ENCODE measurements at places on chromosomes 5 and 9. TPM values are rescaled to one million over a fixed set of nuclear protein-coding genes. Genes with fewer than 3 reads are reported as not detected.

GRCh38 chr5:106185661-106186081 lies 1485.1 kb downstream of the EFNA5 start:
- no peaks in the 10 kb centered on the region for H3K27me3 ChIP-seq
- no peaks in the 10 kb centered on the region for H3K36me3 ChIP-seq
- no peak overlapping the region for H3K4me3 ChIP-seq

DNA sequence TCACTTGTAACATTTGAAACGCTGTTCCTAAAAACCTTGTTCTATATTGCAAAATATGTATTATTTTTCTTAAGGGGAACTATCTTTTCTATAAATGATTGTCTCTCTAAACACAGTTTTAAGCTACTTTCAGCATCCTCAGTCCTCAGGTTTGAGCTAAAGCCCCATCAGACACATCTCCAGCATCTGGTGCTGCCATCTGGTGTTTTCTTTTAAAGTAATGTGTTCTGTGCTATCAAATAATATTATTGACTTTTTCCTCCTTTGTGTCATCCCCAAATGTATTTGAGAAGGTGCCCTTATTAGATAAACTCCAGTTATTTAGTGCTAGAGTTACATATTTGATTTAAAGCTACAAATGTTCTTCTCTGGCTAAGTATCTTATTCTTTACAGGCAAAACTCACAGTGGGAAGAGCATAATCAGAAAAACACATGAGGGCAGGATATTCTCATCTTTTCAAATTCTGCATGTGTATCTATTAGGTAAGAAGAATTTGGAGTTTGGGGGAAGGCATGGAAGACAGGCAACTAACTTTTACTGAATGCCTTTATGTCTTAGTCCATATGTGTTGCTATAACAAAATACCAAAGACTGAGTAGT lies 27.5 kb downstream of the ZNF474 start:
- DNase-seq = no peak
- no peaks in the 10 kb centered on the region for H3K4me1 ChIP-seq
- H3K4me3 ChIP-seq = no peak overlapping the region
- H3K27me3 ChIP-seq = no peaks in the 10 kb centered on the region

GRCh38 chr5:40082313-40082712 lies 597.4 kb upstream of the PTGER4 start:
- no peaks in the 10 kb centered on the region for H3K4me1 ChIP-seq
- H3K27me3 ChIP-seq = no peaks in the 10 kb centered on the region
- no peak for DNase-seq
- H3K36me3 ChIP-seq = no peaks in the 10 kb centered on the region
- H3K27ac ChIP-seq = no peak overlapping the region
- no peak overlapping the region for H3K4me3 ChIP-seq

DNA sequence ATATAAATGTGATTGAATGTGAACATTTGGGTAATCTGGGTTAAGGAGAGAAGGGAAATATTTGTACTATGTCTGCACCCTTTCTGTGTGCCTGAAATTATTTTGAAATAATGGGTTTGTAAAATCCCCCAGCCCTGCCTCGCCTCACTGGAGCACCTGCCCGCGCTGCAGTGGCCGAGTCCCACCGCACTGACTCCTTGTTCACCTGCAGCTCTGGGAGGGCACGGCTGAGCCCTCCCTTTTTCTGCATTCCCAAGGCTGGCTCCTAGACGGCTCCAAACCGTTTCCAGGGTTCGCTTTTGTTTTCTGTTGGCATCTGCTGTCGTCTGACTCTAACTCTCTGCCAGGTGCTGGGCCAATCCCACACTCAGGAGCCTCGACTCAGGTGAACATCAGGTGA lies 17.6 kb upstream of the PPP1R26 start:
- no peak overlapping the region for H3K27ac ChIP-seq
- no peak overlapping the region for H3K4me3 ChIP-seq
- H3K36me3 ChIP-seq = no peaks in the 10 kb centered on the region
- no peaks in the 10 kb centered on the region for H3K4me1 ChIP-seq
- no peaks in the 10 kb centered on the region for H3K27me3 ChIP-seq

GRCh38 chr5:37971483-37972024 lies 131.7 kb upstream of the GDNF start:
- H3K36me3 ChIP-seq = no peaks in the 10 kb centered on the region
- no peaks in the 10 kb centered on the region for H3K27me3 ChIP-seq
- DNase-seq = no peak

DNA sequence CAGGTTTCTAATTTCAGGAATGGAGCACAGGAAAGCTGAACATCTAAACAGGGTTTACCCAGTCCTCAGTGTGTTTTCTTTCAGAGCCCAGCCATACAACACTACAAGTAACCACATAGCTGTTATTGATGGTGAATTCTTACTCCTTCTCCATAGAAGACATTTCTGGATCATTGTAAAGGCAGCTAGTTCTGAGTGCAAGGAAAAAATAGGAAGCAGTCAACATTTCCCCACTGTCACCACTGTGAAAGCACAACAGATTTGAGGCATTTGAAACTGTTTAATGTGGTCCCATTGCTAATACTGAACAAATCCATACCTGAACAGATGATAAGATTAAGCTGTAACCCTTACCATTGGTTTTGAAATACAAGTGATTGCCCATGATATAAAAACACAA lies 145.0 kb upstream of the PCA3 start:
- DNase-seq = no peak
- H3K4me1 ChIP-seq = peaks cover 13% of the 10 kb centered on the region
- H3K27me3 ChIP-seq = no peaks in the 10 kb centered on the region
- H3K4me3 ChIP-seq = no peak overlapping the region
- no peak overlapping the region for H3K27ac ChIP-seq

GRCh38 chr9:129224618-129225489 lies 46.8 kb upstream of the IER5L start:
- peaks cover 11% of the 10 kb centered on the region for H3K36me3 ChIP-seq
- H3K27ac ChIP-seq = no peak overlapping the region
- no peak overlapping the region for H3K4me3 ChIP-seq
- peaks cover 18% of the 10 kb centered on the region for H3K4me1 ChIP-seq
- DNase-seq = no peak

DNA sequence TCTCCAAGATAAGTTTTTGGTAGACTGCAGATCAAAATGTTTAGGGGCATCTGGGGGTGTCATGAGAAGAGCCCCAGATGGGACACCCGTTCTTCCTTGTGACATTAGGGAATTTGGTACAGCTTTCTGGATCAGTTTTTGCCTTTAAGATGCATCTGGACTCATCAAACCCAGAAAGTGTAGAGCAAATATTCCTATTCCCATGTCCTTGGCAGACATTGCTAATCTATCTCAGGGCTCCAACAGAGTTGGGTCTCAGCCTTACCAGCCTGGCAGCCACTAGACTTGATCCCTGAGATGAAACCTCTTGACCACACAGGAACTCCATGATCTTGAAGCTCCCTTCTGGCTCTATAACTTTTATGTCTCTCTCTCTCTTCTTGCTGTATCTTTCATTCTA lies 35.6 kb downstream of the ERGIC1 start:
- DNase-seq = no peak
- peak overlapping the region; percentile 65 for H3K27ac ChIP-seq
- no peak overlapping the region for H3K4me3 ChIP-seq
- H3K36me3 ChIP-seq = peaks cover 47% of the 10 kb centered on the region
- no peaks in the 10 kb centered on the region for H3K4me1 ChIP-seq

- H3K4me3 ChIP-seq = no peak overlapping the region
- H3K27me3 ChIP-seq = no peaks in the 10 kb centered on the region
- no peaks in the 10 kb centered on the region for H3K4me1 ChIP-seq
- H3K27ac ChIP-seq = no peak overlapping the region
- H3K36me3 ChIP-seq = no peaks in the 10 kb centered on the region
- DNase-seq = no peak
Measured at GRCh38 chr5:158995694-158996173, 104.0 kb downstream of the EBF1 start.

DNA sequence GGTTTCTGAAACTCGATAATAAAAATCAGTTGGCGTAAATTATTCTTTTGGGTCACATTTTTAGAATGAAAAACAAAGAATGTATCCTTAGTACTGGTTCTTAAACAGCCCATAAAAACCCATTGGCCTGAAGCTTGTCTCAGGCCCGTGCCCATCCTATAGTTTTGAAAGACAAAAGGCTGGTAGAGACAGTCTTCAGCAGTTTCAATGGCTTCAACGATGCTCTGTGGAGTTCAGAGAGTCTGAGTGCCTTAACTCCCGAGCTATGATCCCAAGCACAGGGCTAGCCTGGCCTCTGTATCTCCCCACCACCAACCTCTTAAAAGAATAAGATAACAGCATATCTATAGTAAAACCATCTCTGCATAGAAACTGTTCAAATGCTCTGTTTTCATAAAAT lies 595.0 kb downstream of the CDH12 start:
- H3K4me3 ChIP-seq = no peak overlapping the region
- no peaks in the 10 kb centered on the region for H3K36me3 ChIP-seq
- H3K4me1 ChIP-seq = no peaks in the 10 kb centered on the region
- no peaks in the 10 kb centered on the region for H3K27me3 ChIP-seq
- no peak for DNase-seq
- H3K27ac ChIP-seq = no peak overlapping the region

GRCh38 chr9:962023-962422 lies 14.4 kb upstream of the DMRT3 start:
- H3K27me3 ChIP-seq = peaks cover 38% of the 10 kb centered on the region
- DNase-seq = no peak
- H3K27ac ChIP-seq = no peak overlapping the region
- no peak overlapping the region for H3K4me3 ChIP-seq
- H3K36me3 ChIP-seq = no peaks in the 10 kb centered on the region

DNA sequence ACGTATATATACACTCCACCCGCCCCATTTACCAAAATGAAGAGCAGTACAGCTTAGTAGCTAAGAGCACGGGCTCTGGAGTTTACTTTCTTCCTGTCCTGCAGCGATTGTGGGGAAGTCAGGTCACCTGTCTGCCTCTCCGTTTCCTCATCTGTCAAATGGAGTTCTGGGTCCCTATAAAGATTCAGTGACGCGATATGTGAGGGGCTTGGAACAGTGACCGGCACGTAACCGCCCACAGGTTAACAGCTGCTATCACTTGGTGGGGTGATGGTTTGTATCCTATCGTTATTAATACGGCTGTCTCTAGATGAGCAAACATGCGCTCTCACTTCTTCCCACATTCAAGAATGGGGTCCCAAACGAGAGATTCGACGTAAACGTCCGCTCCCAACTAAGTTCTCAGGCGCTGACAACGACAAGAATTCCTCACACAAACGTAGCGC lies 426 bp downstream of the FAM114A2 start:
- H3K27ac ChIP-seq = peak overlapping the region; percentile 79
- peaks cover 2% of the 10 kb centered on the region for H3K4me1 ChIP-seq
- no peaks in the 10 kb centered on the region for H3K27me3 ChIP-seq
- DNase-seq = peak; percentile 63
- H3K4me3 ChIP-seq = peak overlapping the region; percentile 48

DNA sequence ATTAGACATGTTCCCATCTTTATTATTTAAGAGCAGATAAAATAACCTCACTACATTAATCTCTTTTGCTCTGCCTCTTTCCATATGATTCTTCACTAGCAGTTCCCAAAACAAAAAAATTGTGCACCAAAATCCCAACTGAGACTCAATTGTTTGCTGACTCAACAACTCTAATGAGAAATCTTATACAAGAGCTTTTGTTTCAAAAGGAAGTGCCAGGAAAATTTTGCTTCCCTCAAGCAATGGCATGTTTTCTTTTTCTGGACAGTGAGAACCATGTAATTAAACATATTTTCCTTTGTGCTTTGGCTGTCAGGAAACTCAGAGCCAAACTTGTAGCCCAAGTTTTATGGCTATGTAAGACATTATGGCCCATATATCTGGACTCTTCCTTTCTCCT lies 62.0 kb downstream of the TMC1 start:
- DNase-seq = no peak
- no peaks in the 10 kb centered on the region for H3K36me3 ChIP-seq
- no peaks in the 10 kb centered on the region for H3K27me3 ChIP-seq
- H3K27ac ChIP-seq = no peak overlapping the region
- peaks cover 3% of the 10 kb centered on the region for H3K4me1 ChIP-seq
- no peak overlapping the region for H3K4me3 ChIP-seq

- peaks cover 10% of the 10 kb centered on the region for H3K4me1 ChIP-seq
- H3K27ac ChIP-seq = peak overlapping the region; percentile 27
- no peak overlapping the region for H3K4me3 ChIP-seq
Measured at GRCh38 chr5:140250386-140250785, 52.5 kb downstream of the PFDN1 start.

- H3K27ac ChIP-seq = no peak overlapping the region
- H3K4me3 ChIP-seq = no peak overlapping the region
- no peaks in the 10 kb centered on the region for H3K27me3 ChIP-seq
- DNase-seq = no peak
- no peaks in the 10 kb centered on the region for H3K4me1 ChIP-seq
Measured at GRCh38 chr5:11037080-11037479, 276.0 kb upstream of the DAP start.

DNA sequence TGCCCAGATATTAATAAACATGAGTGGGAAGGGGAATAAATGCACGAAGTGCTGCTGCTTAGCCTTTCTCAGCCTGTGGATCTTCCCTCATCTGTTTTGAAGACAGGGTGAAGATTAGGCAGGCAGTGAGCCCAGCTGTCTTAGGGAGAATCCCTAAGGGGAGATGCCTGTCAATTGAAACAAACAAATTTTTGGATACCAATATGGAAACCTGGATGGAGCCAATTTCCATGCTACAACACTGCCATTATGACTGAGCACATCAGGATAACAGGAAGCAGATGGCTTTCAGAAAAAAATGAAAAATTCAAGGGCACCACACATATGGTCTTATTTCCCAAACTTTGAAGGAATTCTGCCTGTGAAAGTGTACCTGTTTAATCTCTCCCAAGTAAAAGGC lies 80.3 kb downstream of the HMHB1 start:
- no peak overlapping the region for H3K4me3 ChIP-seq
- no peaks in the 10 kb centered on the region for H3K36me3 ChIP-seq
- no peak for DNase-seq
- H3K4me1 ChIP-seq = no peaks in the 10 kb centered on the region
- no peaks in the 10 kb centered on the region for H3K27me3 ChIP-seq
- H3K27ac ChIP-seq = no peak overlapping the region

FOXD1 gene
- polyA plus RNA-seq = 0.27 TPM

SLC45A2 gene
- not detected for polyA plus RNA-seq

SEC16A gene
- 37.4 TPM for polyA plus RNA-seq

TYRP1 gene
- polyA plus RNA-seq = 0.22 TPM

LCN10 gene
- 4.7 TPM for polyA plus RNA-seq

NDUFS4 gene
- polyA plus RNA-seq = 141 TPM

PDE4D gene
- 5.7 TPM for polyA plus RNA-seq

TMC1 gene
- polyA plus RNA-seq = not detected

LCN9 gene
- not detected for polyA plus RNA-seq

MAN2A1 gene
- 26.2 TPM for polyA plus RNA-seq

NFIB gene
- polyA plus RNA-seq = 7.8 TPM

All from small intestine (tissue), 16 donors.